ENCODE measurements at places on chromosomes 12 and 14. TPM values are rescaled to one million over a fixed set of nuclear protein-coding genes. Genes with fewer than 3 reads are reported as not detected.

The IL26 gene
- total RNA-seq = not detected

GRCh38 chr12:905261-906031 is 44.0 kb downstream of the RAD52 start:
- DNase-seq = no peak

GRCh38 chr12:95720146-95720545 is 70.4 kb downstream of the NTN4 start:
- DNase-seq = no peak

DNA sequence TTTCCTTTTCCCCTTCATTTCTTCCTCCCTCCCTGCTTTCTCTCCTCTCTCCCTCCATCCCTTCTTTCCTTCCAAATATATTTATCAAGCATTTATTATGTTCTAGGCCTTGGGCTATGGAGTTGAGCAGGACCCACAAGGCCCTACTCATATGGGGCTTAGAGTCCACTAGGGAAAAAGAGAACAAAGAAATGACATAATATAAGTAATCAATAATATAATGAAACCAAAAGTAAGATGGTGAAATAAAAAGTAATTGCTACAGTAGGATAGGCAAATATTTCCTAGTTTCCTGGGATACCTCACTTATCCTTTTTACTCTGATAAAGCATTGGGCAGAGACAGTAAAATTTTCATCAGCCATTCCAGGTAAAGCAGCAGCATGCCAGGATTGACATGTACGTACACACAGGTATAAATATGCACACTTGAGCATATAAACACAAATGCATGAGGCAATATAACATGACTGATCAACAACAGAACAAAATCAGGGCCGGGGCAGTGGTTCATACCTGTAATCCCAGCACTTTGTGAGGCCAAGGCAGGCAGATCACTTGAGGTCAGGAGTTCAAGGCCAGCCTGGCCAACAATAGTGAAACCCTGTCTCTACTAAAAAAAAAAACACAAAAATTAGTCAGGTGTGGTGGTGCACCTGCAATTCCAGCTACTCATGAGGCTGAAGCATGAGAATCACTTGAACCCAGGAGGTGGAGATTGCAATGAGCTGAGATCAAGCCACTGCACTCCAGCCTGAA is 35.5 kb upstream of the CSRP2 start:
- DNase-seq = no peak

The ATP5F1B gene
- 1,000 TPM for total RNA-seq

The E2F7 gene
- total RNA-seq = not detected

DNA sequence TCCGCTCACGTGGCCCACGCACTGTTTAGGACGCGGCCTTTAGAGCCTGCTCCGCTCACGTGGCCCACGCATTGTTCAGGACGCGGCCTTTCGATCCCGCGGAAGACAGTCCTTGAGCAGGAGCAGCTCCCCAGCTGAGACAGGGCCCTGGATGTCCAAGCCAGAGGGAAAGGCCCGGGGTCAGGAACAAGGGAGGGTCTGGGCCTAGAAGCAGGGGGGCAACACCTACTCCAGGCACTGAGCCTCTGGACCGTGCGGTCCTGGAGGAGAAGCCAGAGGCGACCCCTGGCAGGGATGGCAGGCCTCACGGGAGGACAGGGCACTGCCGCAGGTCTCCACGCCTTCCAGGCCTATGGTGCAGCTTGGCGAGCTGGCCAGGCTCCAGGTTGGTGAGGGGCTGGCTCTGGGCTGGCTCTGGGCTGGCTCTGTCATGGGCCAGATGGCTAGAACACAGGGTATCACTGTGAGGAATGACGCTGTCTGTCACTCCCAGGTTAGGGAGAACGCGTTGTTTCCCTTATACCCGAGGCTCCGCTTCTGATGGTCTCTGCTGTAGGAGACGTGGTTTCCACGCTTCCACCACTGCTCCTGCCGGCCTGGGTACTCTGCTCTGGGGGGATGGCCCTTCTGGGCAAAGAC is 341.7 kb downstream of the TMEM121 start:
- DNase-seq = no peak

DNA sequence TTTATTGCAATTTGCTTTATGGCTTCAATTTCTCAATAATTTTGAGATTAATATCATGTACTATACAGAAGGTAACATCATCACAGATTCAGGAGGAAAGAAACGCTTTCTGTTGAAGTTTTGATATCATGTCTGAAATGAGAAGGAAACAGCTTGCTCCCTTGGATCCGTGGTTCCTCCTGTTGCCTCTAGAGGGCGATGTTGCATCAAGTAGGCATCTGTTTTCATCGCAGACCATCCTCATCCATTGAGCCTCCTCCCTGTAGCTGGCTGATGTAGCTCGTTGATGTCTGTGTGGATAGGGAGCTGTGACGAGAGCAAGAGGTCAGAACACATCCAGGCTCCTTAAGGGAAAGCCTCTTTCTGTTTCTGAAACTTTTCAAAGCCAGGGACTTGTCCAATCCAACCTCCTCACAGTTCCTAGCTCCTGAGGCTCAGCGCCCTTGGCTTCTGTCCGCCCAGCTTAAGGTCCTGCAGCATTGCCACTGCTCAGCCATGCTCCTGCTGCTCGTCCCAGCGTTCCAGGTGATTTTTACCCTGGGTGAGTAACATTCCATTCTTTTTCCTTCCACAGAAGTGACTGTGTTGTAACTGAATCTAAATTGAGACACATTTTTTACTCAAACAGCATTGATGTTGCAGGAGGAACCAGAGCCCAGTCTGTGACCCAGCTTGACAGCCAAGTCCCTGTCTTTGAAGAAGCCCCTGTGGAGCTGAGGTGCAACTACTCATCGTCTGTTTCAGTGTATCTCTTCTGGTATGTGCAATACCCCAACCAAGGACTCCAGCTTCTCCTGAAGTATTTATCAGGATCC is 304.8 kb upstream of the OR4E1 start:
- DNase-seq = peak; percentile 25

- DNase-seq = peak; percentile 51
Observed at GRCh38 chr12:96434107-96434506, 33.9 kb upstream of the CDK17 start.

DNA sequence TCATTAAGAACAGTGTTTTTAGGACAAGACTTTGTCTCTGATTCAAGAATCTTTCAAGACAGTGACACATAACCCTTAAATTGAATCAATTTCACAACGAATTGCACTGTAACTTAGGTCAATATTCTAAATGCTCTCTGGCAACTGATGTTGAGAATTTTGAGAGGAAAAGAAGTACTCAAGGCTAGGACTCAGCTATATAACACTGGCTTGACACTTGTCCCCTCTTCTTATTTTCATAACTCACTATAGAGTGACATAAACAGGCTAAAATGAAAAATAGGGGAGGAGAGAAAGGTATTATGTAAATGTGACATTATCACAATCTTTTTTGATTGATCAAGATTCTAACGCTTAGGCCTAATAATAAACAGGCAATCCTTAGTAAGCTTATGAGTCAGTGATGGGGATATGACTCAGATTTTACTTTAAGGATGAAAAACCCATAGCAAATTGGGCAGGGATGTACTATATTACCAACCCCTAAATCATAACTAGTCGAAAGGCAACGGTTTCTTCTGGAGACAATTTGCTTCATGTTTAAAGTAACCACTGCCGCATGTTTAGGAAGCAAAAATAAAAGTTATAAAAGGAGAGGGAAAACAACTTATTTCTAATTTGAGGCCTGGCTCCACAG is 10.9 kb downstream of the BTG1 start:
- DNase-seq = no peak

- no peak for DNase-seq
Observed at GRCh38 chr12:52333321-52333720, 12.1 kb upstream of the KRT83 start.

GRCh38 chr14:102605029-102605428 is 12.6 kb downstream of the RCOR1 start:
- DNase-seq = no peak

The AMDHD1 gene
- 0.55 TPM for total RNA-seq

The CLEC12A gene
- total RNA-seq = not detected

DNA sequence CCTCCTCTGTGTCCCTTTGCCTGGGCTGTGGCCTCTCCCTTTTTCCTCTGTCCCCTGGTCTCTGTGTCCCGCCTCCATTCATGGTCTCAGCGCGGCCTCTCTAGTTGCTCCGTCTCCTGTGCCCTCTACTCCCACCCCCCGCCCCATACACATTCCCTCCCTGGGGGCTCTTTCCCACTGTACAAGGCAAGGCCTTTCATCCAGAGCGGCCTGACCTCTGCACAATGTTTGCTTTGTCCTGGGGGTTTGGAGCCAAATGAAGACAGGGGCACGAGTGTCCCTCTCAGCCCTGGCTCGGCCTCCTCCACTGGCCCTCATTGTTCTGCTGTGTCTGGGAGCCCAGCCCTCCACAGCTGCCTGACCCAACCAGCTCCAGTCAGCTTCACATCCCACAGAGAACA is 678.6 kb downstream of the BCL11B start:
- no peak for DNase-seq

DNA sequence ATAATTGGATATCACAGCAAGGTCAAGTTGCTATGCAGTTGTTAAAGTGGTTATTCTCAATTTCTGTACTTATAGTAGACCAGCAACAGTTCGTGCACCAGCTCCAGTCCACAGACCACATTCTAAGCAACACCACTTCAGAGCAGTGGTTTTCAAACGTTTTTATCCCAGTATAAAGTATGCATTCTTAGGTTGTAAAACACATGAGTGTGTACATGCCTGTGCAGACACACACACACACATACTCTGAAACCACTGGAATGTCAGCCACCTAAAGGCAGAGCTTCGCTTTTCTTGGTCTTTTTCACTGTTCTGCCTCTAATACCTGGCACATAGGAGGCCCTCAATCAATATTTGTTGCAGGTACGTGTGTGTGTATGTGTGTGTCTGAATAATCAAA is 22.2 kb upstream of the C12orf71 start:
- no peak for DNase-seq
